ENCODE measurements at places on chromosomes 6 and 20.

GRCh38 chr6:23180504-23181293 lies 611.3 kb downstream of the HDGFL1 start:
- no peak for DNase-seq

- no peak for DNase-seq
Observed at GRCh38 chr20:51144476-51144875, 121.6 kb upstream of the KCNG1 start.

GRCh38 chr6:89375427-89376267 lies 23.1 kb upstream of the UBE2J1 start:
- DNase-seq: no peak

GRCh38 chr6:106918115-106918514 lies 56.4 kb downstream of the CD24 start:
- no peak for DNase-seq

DNA sequence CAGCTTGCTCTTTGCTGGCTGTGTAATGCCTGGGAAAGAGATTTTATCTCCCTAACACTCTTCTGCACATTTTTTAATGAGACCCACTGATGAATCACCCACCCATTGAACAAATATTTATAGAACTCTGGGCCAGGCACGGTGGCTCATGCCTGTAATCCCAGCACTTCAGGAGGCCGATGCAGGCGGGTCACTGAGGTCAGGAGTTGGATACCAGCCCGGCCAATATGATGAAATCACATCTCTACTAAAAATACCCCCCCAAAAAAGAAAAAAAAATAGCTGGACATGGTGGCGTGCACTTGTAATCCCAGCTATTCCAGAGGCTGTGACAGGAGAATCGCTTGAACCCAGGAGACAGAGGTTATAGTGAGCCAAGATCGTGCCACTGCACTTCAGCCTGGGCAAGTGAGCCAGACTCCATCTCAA lies 82.1 kb upstream of the SIRPA start:
- no peak for DNase-seq

DNA sequence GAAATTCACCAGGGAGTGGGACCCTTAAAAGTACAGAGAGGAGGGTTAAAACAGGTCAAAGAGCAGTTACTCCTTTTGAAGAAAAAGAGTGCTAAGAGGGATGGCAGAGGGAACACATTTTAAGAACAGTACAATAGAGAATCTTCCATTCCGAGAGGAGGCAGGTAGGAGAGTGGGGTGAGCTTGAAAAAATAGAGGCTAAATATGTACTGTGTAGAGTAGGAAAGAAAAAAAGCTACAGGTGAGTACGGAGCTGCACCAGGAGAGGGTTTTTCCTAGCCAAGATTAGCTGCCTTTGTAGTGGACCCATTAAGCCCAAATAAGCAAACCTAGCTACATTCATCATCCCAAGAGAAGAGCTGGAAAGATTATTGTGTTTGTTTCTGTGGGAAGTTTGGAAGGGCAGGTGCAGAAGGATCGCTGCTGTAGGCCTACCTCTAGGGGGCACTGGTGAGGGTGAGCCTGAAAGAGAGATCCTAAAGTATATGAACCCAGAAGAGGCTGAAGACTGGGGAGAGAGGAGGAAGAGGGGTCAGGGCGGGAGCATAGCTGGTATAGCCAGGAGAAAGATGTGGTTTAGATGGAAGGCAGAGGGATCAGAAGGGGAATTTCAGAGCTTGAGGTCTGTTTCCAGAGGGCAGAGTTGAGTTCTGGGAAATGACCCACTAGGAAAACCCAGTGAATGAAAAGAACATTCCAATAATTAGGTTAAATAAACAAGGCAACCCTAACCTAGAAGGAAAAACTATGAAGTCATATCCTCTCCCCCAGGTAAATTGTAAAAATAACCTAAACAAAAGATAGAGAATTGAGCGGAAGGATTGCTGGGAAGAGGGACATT lies 50.2 kb upstream of the HINT3 start:
- DNase-seq: peak; percentile 4

DNA sequence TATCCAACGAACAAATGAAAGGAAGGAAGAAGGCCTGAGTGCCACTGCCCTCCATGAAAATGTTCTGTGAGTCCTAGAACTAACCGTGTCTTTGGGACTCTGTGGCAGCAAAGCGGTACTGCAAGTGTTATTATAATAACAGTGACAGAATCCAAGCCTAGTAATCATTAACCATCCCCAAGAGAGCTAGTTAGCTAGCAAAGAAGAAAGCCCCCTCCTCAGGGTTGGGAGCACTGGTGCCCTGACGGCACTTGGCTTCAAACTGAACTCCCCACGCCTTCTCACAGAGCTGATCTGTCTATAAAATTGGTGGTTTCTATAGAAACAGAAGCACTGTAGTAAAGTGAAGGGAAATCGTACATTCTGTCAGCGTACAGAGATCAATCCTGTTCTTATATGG lies 239.8 kb downstream of the PTPRT start:
- no peak for DNase-seq

DNA sequence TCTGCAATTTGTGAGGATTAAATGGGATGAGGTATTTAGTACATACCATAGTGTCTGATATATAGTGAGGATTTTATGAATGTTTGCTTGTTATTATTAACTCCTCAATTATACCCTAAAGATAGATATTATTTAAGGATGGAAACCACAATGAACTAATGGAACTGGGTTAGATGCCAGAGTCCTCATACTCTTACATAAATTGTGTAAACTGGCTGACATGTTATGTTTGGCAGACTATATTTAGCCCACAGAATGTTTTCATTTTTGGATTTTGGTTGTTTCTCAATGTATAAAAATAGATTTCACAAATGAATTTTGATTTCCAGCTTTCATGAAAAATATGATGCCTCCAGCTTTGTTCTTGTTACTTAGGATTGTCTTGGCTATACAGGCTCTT lies 37.6 kb downstream of the HTR1B start:
- DNase-seq: no peak

DNA sequence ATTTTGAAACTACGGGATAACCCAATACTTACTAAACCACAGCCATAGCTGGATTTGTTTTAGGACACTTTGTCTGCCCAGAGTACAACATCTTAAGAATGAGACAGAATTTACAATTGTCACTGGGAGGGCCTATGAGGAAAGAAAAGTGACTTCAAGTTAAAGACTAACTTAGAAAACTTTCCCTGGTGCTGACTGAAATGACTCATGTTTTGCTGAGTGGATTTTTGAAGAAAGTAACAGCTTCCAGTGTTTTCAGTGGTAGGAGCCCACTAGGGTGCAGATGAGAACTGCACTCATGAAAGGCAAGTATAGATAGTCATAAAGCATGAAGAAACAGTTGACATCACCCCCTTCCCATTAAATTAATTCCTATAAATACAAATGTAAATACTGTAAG lies 988.2 kb upstream of the MAP3K7 start:
- no peak for DNase-seq
